ENCODE measurements at places on chromosomes 3 and 15.

- H3K27ac ChIP-seq = no peak overlapping the region
- no peak overlapping the region for H3K4me3 ChIP-seq
- DNase-seq = no peak
- no peaks in the 10 kb centered on the region for H3K27me3 ChIP-seq
- peaks cover 4% of the 10 kb centered on the region for H3K4me1 ChIP-seq
These were observed 32.7 kb upstream of the DCUN1D1 start for GRCh38 chr3:183013074-183013473.

DNA sequence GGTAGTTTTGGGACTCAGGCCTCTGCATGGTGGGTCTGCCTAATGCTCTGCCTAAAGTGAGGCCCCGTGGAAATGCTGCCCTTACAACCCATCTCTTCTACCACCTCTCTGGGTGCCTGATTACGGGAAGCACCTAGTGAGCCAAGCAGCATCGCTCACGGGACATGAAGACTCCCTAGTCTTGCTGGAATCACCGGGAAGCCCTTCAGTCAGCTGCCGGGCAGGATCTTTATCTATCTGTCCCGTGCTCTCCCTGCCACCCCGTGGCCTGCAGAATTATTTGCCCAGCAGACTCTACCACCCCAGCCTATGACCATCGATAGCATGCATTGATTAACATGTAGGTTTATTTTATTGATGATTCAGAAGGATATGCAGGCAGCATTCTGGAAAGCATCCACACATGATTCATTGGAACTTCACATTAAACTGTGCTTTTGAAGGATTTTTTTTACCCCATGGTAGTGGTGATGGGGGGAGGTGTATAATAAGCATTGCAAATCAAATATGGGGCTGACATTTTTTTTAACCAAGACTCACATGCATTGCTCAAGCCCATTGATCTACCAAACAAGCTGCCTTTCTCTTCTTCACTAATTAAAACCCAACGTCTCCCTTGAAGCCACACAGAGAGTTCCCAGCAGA, 63.1 kb downstream of the ATP2B2 start:
- H3K27me3 ChIP-seq = peaks cover 46% of the 10 kb centered on the region
- DNase-seq = no peak
- no peaks in the 10 kb centered on the region for H3K36me3 ChIP-seq
- no peak overlapping the region for H3K27ac ChIP-seq
- no peak overlapping the region for H3K4me3 ChIP-seq

DNA sequence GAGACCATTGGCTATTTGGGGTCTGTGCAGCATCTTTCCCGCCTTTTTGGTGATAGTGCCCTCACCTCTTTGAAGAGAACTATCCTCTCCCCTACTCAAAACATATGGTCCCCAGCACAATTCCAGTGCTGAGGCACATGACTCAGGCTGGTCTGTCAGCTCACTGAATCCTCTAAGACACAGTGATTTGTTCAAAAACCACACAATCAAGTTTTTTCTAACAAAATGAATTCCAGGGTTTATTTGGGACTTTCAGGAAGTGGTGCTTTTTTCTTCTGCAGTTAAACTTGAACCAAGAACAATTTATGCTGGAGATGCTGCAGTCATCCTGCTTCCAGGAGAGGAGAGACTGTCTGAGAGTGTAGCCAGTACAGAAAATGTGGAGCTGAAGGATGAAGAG, 142.5 kb upstream of the LMCD1 start:
- H3K4me1 ChIP-seq = peaks cover 11% of the 10 kb centered on the region
- peaks cover 4% of the 10 kb centered on the region for H3K27me3 ChIP-seq
- no peak for DNase-seq

GRCh38 chr15:90291679-90292356, 26.3 kb downstream of the NGRN start:
- no peak for DNase-seq
- no peak overlapping the region for H3K4me3 ChIP-seq
- H3K27me3 ChIP-seq = no peaks in the 10 kb centered on the region
- no peak overlapping the region for H3K27ac ChIP-seq
- H3K4me1 ChIP-seq = peaks cover 8% of the 10 kb centered on the region

DNA sequence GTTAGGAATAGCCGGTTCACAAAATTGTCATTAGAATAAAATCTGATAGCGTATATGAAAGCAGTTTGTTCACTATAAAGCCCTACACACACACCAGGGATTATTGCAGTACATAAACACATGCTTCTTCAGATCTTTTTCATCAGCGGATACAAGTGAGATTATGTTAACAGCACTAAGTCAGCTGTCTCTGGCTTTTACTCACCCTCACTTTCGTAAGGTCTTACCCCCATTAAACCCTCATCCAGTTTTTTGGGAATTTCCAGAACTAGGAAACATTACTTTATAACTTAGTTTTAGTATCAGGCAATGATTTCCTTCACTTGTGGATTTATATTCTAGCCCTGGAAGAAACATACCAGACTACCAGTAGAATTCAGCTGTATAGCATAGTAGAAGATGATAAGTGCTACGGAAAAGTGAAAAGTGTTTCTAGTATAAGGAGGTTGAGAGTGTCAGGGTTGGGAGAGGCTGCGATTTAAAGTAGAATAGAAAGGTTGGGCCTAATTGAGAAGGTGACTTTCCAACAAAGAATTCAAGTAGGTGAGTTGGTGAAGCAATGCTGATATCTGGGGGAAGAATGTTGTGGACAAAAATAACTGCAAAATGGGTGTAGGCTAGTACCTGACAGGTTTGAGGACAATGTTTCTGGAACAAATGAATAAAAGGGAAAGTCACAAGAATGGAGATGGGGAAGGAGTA, 22.7 kb downstream of the TMEM207 start:
- DNase-seq = no peak
- H3K36me3 ChIP-seq = no peaks in the 10 kb centered on the region
- H3K4me3 ChIP-seq = no peak overlapping the region
- H3K27ac ChIP-seq = no peak overlapping the region
- H3K4me1 ChIP-seq = peaks cover 4% of the 10 kb centered on the region
- no peaks in the 10 kb centered on the region for H3K27me3 ChIP-seq

DNA sequence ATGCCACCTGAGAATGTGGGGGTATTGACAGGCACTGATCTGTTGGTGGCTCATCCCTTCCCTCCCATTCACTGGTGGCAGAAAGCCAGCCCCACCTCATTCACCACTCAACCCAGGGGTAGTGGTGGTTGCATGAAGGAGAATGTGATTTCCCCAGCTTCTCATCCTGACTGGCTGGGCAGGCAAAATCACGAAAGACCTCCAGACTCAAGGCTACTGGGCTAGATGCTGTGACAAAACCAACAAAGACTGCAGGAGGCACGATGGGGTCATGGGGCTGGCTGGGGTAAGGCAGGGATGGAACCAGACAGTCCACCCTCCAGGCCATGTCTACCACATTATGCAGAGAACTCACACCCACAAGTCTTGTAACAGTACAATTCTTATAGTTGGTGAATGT, 33.9 kb downstream of the FSTL1 start:
- H3K36me3 ChIP-seq = peaks cover 17% of the 10 kb centered on the region
- H3K27me3 ChIP-seq = no peaks in the 10 kb centered on the region
- DNase-seq = no peak
- H3K4me1 ChIP-seq = peaks cover 60% of the 10 kb centered on the region

DNA sequence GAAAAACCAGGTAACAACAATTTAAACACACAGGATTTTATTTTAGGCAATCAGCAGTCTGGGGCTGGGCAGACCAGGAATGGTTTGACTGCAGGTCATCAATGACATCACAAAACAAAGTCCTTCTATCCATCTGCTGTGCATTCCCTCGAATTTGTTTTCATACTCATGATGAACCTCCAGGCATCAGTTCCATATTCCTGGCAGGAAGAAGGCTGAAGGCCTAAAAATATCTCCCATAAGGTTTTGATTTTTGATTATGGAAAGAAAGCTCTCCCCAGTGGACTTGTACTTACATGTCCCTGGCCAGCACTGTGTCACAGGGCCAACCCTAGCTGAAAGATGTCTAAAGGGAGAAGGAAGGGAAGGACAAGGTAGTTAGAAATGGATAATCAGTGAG, 107.4 kb downstream of the PEAK1 start:
- DNase-seq = no peak
- H3K4me1 ChIP-seq = peaks cover 53% of the 10 kb centered on the region
- H3K27ac ChIP-seq = peak overlapping the region; percentile 66
- H3K27me3 ChIP-seq = no peaks in the 10 kb centered on the region

- no peak overlapping the region for H3K27ac ChIP-seq
- no peak for DNase-seq
- H3K36me3 ChIP-seq = no peaks in the 10 kb centered on the region
- peak overlapping the region; percentile 70 for H3K4me3 ChIP-seq
These were observed 790 bp downstream of the LAMP3 start for GRCh38 chr3:183161552-183162336.

- no peak overlapping the region for H3K27ac ChIP-seq
- DNase-seq = peak; percentile 19
- H3K36me3 ChIP-seq = no peaks in the 10 kb centered on the region
- H3K4me1 ChIP-seq = peaks cover 17% of the 10 kb centered on the region
- H3K27me3 ChIP-seq = peaks cover 4% of the 10 kb centered on the region
These were observed 46.0 kb downstream of the ITGA11 start for GRCh38 chr15:68385671-68386586.

GRCh38 chr3:196502775-196503195, 783 bp downstream of the RNF168 start:
- H3K36me3 ChIP-seq = peaks cover 6% of the 10 kb centered on the region
- peaks cover 24% of the 10 kb centered on the region for H3K4me1 ChIP-seq
- H3K27ac ChIP-seq = peak overlapping the region; percentile 98
- DNase-seq = peak; percentile 45
- peak overlapping the region; percentile 94 for H3K4me3 ChIP-seq

DNA sequence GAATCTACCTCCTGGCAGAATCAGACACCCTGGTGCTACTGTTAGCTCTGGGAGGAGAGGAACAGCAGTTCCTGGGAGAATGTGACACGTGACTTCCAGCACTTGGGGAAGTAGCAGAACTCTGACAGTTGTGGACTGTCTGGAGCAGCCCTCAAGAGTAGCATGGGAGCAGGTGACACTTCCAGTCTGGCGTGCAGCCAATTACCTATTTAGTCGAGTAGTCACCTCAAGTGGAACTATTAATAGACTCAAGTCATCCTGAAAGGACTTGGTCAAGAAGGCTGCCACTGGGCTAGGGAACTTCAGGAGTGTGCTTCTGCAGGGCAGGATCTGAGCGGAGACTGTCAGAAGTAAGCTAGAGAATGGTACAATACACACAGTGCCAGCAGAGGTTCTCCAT, 62.3 kb downstream of the MTHFS start:
- H3K27me3 ChIP-seq = no peaks in the 10 kb centered on the region
- H3K4me1 ChIP-seq = no peaks in the 10 kb centered on the region
- H3K36me3 ChIP-seq = peaks cover 26% of the 10 kb centered on the region
- no peak for DNase-seq
- H3K4me3 ChIP-seq = no peak overlapping the region

DNA sequence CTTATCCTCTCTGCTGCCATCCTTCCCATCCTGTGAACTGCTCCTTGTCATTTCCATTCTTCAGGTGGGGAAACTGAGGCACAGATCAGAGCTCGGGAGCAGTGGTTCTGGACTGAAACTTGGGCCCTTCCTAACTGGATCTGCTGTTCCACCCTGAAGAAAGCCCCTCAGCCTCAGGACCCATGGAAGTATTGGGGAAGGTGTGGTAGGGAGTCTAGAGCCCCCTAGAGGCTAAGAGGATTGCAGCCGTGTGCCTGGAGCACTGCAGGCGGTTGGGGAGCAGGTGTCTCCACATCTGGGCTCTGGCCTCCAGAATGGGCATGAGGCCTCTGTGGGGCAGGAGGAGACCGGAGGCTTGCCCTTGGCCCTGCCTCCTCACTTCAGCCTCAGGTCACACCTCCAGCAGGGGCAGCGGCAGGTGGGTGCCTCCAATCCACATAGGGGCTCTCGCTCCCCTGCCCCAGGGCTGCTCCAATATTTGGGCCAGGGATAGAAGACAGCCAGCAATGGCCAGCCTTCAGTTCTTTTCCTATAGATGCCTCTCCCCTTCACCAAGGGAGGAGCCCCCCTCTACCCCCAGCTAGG, 28.1 kb downstream of the DNAJB8 start:
- H3K36me3 ChIP-seq = no peaks in the 10 kb centered on the region
- no peak overlapping the region for H3K27ac ChIP-seq
- peaks cover 5% of the 10 kb centered on the region for H3K27me3 ChIP-seq
- no peak overlapping the region for H3K4me3 ChIP-seq

DNA sequence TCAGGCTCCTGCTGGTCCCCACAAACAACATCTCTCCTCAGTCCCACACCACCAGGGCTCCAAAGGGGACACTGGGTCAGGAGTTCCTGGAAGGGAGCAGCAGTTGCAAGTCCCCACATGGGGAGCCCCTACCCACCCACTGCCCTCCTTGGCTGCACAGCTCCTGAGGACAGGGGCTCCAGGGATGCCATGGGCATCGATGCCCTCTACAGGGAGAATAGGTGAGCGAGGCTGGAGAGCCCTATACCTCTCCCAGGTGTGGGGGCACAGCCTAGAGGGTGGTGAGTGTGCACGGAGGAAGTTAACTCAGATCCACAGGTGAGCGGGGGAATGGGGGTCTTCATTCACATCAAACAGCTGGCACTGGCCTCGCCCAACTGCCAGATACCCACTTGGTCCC, 141.2 kb upstream of the LINGO1 start:
- no peak overlapping the region for H3K27ac ChIP-seq
- no peak overlapping the region for H3K4me3 ChIP-seq
- H3K4me1 ChIP-seq = no peaks in the 10 kb centered on the region
- H3K27me3 ChIP-seq = peaks cover 3% of the 10 kb centered on the region

DNA sequence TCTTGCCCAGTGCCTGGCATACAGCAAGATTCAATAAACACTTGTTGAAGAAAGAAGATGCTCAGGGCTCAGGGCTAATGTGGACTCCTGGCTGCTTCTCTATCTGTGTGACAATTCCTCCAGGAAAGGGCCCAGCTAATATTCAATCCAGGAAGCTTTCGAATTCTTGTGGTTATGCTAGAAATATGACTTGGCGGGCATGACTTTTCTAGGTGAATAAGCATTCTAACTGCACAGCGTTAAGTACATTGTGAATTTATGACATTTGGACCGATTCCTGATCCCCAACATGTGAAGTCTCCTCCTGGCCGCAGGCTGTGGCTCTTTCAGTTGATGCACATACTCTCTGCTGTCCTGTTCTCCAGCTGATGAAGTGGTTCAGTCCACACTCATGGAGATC, 117.0 kb downstream of the IMPG2 start:
- H3K36me3 ChIP-seq = no peaks in the 10 kb centered on the region
- H3K4me1 ChIP-seq = peaks cover 45% of the 10 kb centered on the region
- no peak for DNase-seq
- peaks cover 24% of the 10 kb centered on the region for H3K27me3 ChIP-seq
- no peak overlapping the region for H3K4me3 ChIP-seq
- no peak overlapping the region for H3K27ac ChIP-seq
